Activated CD4-positive, alpha-beta T cell treated with anti-CD3 and anti-CD28 coated beads, Interleukin-2, amount 10 ng/mL, durations not matched to agents 24 days and 14 days (primary cell): ENCODE measurements at places on chromosomes 4 and X.

DNA sequence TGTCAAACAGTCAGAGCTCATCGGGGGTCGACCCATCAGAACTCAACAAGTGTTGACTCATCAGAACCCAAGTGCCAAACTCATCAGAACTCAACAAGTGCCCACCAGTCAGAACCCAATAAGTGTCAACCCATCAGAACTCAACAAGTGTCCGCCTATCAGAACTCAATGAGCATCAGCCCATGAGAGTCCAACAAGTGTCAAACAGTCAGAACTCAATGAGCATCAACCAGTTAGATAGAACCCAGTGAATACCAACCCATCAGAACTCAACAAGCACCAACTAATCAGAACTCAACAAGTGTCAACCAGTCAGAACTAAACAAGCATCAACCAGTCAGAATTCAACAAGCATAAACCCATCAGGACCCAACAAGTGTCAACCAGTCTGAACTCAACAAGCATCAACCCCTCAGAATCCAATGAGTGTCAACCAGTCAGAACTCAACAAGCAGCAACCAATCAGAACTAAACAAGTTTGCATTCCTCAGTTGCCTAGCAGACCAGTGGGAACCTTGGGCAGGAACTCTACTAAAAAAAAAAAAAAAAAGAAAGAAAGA, 115.3 kb downstream of the PRKX start:
- no peak for DNase-seq

DNA sequence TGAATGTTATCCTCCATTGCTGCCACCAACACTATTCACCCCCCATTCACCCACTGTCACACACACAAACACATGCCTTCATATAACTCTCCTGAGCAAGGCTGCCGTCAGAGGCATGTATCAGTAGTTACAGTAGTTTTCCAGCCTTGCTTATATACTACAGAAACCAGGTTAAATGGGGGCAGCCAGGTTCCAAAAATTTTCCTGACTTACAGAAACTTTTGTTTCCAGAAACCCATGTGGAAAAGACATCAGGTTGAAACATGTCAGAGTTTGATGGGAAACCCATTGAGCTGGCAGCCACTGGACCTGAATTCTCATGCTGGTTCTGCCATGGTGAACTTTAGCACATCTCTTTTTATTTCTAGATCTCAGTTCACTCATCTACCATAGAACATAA, 64.0 kb downstream of the COX18 start:
- no peak for DNase-seq

DNA sequence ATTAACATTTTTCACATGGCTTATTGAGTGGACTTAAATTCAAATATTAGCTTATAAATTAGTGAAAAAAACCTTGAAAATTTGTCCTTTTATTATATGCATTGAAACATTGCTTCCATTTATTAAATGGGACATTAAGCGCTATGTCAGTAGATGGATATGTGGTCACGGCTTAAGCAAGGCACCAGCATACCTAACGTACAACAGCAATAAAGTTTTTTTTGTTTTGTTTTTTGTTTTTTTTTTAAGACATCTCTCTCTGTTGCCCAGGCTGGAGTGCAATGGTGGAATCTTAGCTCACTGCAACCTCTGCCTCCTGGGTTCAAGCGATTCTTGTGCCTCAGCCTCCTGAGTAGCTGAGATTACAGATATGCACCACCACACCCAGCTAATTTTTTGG, 31.6 kb downstream of the PGM2 start:
- no peak for DNase-seq

- no peak for DNase-seq
These were observed 133.4 kb upstream of the MSX1 start for GRCh38 chr4:4726051-4726450.

- DNase-seq = peak; percentile 21
These were observed 12.7 kb upstream of the SHOX start for GRCh38 chrX:617891-618290.

DNA sequence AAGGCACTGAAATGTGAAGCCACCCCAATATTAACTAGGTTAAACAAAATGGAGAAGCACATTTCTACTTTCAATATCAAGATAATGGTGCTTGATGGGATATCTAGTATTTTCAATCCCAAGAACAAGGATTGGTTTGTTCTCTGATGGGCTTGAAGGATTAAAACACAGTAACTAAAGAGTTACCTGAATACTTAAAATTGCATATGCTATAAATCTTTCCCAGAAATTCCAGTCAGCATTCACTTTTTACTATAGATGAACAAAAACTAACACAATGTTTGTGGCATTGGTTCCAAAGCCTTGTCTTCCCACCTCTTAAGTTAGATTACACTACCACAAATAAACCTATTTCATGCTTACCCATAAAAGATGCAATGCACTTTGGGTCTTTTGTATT, 3.9 kb upstream of the PCDH10 start:
- no peak for DNase-seq

- no peak for DNase-seq
These were observed 456.8 kb downstream of the TRIML1 start for GRCh38 chr4:188596021-188596420.

DNA sequence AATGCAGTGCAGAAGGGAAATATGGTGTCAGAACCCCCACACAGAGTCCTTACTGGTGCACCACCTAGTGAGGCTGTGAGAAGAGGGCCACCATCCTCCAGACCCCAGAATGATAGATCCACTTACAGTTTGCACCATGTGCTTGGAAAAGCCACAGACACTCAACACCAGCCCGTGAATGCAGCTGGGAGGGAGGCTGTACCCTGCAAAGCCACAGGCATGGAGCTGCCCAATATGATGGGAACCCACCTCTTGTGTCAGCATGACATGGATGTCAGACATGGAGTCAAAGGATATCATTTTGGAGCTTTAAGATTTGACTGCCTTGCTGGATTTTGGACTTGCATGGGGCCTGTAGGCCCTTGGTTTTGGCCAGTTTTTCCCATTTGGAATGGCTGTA, 34.2 kb upstream of the PGM2 start:
- no peak for DNase-seq

DNA sequence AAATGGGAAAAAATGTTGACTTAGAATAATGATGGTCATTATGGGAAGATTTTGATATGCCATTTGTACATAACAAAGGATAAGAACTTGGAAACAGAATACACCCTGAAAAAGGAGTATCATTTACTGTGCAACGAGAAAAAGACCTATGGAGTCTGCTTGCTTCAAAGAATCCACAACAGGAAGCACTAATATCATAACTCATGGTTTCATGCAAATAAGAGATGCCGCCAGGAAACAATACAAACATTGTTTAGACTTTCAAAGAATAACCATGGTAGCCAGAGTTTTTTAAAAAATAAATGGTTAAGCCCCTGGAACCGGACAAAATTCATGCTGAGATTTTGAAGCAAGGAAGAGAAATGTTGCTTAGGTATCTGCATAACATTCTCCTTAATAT, 139.9 kb upstream of the ETNPPL start:
- DNase-seq = no peak

DNA sequence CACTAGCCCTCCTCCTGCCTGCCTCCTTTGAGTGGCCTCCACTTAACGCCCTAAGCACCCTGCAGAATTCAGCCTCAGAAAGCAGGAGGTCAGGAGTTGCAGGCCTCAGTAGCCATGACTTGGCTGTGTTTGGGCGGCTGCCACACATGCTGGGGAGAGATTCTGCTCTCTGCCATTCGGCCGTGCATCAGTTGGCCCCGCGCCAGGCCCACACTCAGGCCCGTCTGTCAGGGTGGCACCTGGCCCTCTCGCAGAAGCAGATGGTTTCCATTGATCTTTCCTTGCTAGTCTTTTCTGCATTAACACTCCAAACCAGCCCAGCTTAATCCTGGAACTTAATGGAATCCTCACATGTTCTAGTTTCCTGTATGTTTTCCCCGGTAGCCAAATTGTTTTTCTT, 30.7 kb upstream of the ATP6AP2 start:
- no peak for DNase-seq

- no peak for DNase-seq
These were observed 59.7 kb downstream of the NEIL3 start for GRCh38 chr4:177369372-177369771.

GRCh38 chr4:113398441-113399143, 349.1 kb downstream of the ANK2 start:
- no peak for DNase-seq

- no peak for DNase-seq
These were observed 89.7 kb upstream of the KDR start for GRCh38 chr4:55215087-55215486.

- no peak for DNase-seq
These were observed 188.2 kb downstream of the DCAF12L2 start for GRCh38 chrX:125977851-125978250.

DNA sequence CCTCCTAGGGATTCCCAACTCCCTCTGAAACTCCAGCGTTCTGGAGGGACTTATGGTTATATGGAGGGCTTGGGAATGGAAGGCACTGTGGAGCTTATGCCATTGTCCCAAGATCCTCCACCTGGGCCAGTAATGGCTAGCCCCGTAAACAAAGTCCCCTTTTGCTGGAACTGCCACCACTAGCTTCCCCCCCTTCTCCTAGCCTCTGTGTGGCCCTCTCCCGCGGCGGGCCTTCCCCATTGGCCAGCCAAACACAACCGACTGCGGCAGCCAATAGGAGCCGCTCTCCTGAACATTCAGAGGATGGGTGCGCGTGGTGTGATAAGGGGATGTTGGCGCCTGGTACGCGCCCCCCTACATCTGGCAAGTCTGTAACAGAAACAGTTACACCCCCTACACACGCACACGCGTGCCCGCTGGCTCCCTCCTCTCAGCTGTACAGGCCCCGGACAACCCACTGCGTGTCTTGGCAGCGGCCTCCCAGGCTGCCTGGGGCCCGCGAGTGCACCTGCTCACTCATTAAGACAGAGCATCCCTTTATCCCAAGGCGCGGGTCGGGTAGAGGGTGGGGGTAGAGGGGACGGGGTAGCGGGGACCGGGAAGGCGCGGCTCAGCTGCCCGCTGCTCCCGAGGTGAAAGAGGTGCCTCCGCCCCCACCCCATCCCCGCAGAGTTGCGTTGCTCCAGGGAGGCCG, 863 bp upstream of the RAB33A start:
- peak; percentile 90 for DNase-seq

DNA sequence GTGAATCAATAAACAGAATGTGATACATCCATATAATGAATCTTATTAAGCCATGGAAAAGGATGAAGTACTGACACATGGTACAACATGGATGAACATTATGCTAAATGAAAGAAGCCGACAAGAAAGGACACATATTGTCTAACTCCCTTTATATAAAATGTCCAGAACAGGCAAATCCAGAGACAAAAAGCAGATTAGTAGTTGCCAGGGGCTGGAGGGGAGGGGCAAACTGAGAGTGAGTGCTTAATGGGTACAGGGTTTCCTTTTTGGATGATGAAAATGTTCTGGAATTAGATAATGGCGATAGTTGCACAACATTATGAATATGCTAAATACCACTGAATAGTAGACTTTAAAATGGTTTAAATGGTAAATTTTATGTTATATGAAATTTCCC, 17.4 kb downstream of the ADGRG4 start:
- DNase-seq = no peak

- no peak for DNase-seq
These were observed 252.9 kb downstream of the GPM6A start for GRCh38 chr4:175559126-175559525.

- DNase-seq = no peak
These were observed 15.3 kb upstream of the RAB9B start for GRCh38 chrX:103847174-103847870.

GRCh38 chr4:113743690-113744089, 17.8 kb downstream of the CAMK2D start:
- no peak for DNase-seq

- DNase-seq = peak; percentile 26
These were observed 85.0 kb upstream of the WDR1 start for GRCh38 chr4:10201381-10202223.

- no peak for DNase-seq
These were observed 242.2 kb upstream of the CTSO start for GRCh38 chr4:156195914-156196313.

- DNase-seq = no peak
These were observed 203.1 kb downstream of the EPHA5 start for GRCh38 chr4:65467068-65467680.

DNA sequence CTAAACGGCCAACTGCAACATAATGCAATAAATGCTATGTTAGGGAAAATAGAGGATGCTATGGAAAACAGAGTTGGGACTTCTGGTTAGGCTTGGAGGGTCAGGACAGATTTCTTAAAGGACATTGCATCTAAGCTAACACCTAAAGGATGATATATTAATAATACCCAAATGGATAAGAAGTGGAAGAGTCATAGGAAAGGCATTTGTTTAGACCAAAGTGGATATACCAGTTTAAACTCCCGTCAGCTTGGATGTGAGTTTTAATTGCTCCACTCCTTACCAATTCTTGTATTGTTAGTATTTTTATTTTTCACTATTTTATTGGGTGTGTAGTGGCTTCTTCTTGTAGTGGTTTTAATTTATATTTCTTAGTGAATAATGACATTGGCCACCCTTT, 93.9 kb downstream of the PTPN13 start:
- no peak for DNase-seq

GRCh38 chrX:150012647-150013381, 74.5 kb upstream of the EOLA2 start:
- DNase-seq = no peak

GRCh38 chr4:3710451-3711182, 55.6 kb upstream of the ADRA2C start:
- DNase-seq = no peak

DNA sequence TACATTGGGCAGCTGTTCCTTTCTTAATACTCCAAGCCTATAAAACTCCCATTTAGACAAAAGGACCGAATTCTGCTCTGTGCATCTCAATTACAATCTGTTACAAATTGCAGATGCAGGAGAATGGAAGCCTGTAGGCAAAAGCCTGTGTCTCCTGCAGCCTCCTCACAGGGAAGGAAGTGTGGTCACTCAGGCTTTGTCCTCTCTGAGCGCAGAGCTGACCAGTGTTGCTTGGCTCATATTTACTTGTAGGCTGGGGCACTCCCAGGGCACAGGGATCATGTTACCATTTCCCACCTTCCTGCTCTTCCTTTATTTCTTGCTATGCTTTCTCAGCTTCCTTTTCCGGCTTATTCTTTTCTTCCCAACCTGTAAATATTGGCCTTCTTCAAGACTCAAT, 15.7 kb downstream of the SUPT20HL2 start:
- no peak for DNase-seq

DNA sequence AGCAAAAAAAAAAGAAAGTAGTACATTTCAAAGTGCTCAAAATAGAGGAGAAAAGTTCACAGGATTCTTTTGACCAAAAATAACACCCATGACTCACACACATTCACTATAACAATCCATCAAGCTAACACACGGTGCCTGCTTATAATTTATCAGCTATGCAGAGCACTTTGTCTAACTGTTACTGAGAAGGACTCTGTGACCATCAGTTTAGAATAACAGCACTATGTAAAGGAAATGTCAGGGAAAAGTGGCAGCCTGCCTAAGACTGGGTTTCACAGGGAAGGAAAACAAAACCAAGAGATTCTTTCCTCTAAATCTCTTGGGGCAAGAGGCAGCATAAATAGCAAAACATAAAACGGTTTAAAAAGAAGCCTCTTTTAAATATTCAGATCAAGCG, 54.8 kb downstream of the CCDC149 start:
- no peak for DNase-seq

DNA sequence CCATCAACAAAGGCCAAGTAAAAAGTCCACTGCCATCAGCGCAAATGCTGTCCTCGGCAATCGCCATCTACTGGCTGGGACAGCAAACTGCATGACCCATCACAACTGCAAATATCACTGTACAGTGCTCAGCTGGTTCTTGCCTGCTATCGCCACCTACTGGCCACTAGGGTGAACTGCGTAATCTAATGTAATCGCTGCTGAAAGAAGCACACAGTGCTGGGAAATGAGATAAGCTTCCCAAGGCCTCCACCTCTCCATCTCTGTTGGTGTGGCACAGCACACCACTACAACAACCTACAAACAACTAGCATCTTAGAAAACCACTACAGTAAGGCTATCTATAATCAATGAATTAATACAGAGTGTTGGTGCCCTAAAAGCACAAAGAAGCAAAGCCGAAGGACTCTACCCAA, 298.3 kb downstream of the TEX13A start:
- DNase-seq = peak; percentile 87
